ENCODE measurements at places on chromosomes 3 and 15.
A peak's percentile ranks its signal among the peaks of the same experiment; 100 is the strongest.

DNA sequence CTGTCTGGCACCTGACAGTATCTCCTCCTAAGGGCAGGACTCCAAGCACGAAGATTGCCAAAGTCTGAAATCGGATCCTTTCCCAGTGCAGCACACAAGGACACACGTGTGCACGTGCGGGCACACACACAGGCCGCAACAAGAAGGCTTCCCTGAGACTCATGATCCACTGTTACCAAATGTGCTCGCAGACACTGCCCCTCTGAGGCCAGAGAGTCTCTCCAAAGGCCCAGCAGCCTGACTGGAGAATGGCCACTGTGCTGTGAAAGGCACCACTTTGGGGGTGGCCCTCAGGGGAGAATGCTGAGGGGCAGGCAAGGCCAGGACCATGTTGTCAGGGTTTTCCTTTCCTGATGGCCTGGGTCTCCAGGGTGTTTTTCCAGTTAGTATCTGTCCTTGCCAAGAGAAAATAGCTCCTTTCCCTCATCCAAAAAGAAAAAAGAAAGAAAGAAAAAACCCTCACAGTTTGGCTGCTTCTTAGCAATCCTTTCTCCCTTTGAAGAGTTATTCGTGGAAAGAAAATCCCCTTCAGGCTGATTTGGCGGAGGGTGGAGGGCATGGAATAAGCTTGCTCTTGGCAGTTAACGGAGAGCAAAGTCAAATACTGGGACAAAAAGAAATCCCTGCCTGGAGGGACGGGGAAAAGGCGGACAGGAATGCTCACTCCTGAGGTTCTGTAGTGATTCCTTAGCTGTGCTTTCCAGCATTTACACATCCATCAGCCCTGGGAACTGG lies 112.2 kb upstream of the ETV5 start:
- DNase-seq = no peak

DNA sequence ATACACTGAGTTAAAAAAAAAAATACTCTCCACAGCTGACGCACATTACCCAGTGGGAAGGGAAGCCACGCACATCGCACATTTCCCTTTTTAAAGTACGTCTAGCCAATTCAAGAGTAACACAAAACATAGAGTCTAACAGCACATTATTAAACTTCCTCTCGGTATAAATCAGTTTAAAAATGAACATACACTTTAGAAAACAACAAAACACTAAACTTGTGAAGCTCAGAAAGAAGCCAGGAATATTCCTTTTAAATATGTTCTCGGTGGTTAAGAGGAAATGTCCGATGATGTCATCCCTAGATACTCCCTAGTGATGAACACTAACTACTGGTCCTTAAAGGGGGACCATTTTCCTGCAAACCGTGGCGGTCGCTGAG lies 721 bp downstream of the MYEF2 start:
- peak; percentile 49 for DNase-seq

DNA sequence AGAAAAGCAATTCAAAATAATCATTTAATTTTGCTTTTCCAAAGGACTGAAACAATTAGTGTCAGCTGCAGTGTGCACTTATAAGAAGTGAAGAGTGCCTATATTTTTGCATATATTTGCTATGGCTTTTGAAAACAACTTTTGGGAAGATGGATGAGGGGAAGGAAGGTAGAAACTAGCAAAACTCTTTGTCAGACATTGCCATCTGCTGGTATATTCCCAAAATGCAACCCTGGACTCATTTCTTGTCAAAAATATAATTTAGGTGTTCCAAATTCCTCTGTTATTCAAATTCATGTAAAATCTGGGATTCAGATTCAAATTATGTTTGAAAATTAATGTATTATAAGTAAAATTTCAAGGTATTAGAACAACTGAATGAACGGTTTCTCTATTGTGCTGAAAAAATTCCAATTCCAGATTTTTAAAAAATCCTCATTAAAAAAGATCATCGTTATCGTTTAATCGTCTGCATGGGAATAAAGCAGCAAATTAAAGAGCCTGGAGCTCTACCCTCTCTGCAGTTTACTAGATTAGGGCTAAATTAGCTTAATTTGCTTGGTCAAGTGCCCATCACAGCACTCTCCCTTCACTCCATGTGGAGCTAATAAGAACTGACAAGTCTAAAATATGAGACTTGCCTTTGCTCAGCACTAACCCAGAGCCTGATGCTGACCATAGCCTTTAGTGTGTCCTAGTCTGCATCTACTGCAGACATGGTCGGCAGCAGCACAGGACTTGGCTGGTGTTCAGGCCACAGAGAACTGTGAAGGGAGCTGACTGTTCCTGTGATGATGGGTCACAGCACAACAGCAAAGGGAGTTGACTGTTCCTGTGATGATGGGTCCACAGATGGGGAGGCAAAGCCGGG lies 67.9 kb upstream of the MITF start:
- no peak for DNase-seq

GRCh38 chr3:141049681-141050080 lies 1.5 kb upstream of the SPSB4 start:
- DNase-seq = peak; percentile 61

DNA sequence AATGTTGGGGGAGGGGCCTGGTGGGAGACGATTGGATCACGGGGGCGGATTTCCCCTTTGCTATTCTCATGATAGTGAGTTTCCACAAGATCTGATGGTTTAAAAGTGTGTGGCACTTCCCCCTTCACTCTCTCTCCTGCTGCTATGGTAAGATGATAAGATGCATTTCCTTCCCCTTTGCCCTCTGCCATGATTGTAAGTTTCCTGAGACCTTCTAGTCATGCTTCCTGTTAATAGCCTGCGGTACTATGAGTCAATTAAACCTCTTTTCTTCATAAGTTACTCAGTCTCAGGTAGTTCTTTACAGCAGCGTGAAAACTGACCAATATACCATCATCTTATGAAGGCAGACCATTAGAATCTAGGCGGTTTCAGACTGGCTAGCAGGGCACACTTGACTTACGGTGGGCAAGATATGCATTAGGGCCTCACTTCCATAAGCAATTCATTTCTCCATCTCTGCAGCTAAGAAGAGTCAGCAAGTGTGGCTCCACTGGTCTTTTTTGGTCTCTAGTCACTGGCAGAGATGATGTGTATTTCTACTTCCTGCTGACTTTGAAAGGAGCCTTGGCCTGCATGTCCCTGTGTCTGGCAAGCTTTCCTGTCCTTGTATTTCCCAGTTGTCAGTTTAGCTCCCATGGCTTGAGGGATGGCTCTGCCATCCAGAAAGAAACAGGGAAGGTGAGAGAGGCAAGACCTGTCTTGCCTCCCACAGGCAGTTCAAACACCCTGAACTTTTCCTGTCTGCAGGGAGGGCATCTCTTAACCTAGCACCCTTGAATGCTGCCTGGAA lies 109.0 kb upstream of the ADAMTS9 start:
- no peak for DNase-seq

GRCh38 chr15:66838671-66839239 lies 136.7 kb downstream of the SMAD6 start:
- DNase-seq = no peak

GRCh38 chr15:96011136-96011535 lies 319.4 kb upstream of the NR2F2 start:
- no peak for DNase-seq

DNA sequence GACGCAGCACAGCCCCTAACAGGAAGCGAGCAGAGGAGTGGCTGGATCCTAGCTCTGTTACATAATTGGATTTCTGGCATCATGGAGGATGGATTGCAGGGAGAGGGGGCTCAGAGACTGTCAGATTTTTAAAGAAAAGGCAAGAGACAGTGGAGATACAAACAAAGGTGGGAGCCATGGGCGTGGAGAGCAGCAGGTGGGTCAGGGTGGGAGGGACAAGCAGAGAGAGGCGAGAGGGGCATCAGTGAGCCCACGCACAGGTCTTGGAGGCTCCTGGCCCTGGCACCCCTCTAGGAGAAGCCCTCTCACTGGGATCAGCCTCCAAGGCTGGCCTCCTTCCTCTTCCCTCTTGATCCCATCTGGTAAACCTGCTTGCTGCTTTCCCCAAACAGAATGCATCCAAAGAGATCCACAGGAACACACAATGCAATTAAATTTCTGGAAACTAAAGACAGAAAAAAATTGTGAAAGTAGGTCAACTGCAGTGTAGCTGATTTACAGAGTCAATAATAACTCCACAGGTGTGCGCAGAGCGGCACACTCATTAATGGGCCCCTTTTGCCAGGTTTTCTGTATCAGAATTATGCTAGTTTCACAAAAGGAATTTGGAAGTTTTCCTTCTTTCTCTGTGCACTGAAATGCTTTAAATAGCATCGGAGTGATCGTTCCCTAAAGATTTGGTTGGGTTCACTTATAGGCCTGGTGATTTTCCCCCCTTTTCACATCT lies 66.1 kb downstream of the LSM3 start:
- no peak for DNase-seq

- DNase-seq = no peak
Measured at GRCh38 chr3:11434017-11434526, 161.9 kb downstream of the ATG7 start.

GRCh38 chr15:35080226-35080625 lies 4.9 kb downstream of the NANOGP8 start:
- DNase-seq = no peak

DNA sequence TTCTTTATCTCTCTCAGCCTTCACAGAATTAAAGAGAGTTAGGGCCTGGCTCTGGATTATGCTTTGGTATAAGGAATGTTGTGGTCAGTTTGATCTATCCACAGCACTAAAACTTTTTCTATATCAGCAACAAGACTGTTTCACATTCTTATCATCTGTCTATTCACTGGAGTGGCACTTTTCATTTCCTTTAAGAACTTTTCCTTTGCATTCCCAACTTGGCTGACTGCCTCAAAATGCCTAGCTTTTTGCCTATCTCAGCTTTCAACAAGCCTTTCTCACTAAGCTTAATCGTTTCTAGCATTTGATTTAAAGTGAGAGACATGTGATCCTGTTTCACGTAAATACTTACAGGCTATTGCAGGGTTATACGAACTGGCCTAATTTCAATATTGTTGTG lies 471.8 kb downstream of the GBE1 start:
- DNase-seq = no peak

DNA sequence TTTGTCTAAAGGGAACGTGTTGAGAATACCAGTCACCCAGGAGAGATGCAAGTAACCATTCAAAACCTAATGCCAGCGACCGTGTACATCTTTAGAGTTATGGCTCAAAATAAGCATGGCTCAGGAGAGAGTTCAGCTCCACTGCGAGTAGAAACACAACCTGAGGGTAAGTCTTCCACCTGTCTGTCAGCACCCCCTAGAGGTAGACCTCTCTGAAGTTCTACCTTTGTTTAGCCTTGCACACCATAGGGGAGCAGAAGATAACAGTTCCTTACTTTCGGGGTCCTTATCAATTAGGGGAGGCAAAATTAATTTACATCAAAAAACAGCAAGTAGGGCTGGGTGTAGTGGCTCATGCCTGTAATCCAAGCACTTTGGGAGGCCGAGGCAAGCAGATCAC lies 124.4 kb downstream of the HCN4 start:
- no peak for DNase-seq

DNA sequence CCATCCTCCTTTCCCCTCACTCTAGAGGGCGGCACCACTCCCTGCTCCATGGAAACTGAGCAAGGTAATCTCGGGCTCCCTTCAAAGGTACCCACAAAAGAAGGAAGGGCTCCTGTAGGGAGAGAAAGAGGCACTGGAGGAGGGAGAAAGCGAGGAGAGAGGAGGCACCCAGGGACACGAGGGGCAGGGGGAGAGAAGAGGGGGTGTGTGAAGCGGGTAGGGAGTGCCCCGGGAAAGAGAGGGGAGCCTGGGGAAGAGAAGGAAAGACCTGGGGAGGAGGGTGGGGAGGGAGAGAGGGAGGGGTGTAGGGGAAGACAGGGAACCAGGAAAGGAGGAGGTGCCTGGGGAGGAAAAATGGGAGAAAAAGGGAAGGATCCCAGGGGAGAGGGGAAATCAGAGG lies 523 bp downstream of the VILL start:
- no peak for DNase-seq

DNA sequence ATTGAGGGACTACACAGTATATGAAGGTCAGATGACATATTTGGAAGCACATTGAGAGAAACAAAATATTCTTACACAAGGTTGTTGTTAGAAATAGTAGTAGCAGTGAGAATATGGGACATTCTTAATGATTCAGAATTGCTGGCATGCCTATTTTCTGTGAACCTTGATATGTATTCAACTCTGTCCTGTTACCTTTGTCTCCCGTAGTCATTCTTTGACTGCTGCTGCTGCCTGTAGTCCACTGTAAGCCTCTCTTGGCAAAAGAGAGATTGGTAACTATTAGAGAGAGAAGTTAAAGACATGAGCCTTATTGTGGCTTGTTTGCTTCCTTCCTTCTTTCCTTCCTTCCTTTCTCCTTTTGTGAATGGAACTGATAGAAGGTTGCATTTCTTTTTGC lies 64.5 kb downstream of the TCF12 start:
- DNase-seq = no peak

GRCh38 chr3:107561980-107562379 lies 39.2 kb downstream of the BBX start:
- DNase-seq = no peak

DNA sequence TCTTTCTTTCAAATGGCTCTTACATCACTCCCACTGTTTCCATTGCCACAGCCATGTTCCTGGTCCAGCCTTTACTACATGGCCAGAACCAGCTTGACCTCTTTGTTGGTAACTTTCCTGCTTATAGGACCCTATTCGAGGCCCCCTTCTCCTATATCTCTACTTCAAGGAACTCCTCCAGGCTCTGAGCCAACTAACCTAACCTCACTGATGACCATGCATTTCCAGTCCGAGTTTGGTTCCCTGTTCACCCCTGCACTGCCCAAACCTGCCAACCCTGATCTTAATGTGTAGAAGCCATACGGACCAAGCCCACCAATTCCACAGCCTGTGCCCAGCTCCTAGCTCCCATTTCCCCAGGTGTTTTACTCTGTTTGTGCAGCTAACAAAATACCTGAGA lies 38.4 kb upstream of the TIPARP start:
- no peak for DNase-seq

- no peak for DNase-seq
Measured at GRCh38 chr15:78249131-78249530, 14.8 kb upstream of the ACSBG1 start.

- DNase-seq = no peak
Measured at GRCh38 chr15:82186161-82186560, 76.4 kb downstream of the EFL1 start.

- DNase-seq = peak; percentile 24
Measured at GRCh38 chr15:47586653-47587224, 130.6 kb upstream of the SEMA6D start.

DNA sequence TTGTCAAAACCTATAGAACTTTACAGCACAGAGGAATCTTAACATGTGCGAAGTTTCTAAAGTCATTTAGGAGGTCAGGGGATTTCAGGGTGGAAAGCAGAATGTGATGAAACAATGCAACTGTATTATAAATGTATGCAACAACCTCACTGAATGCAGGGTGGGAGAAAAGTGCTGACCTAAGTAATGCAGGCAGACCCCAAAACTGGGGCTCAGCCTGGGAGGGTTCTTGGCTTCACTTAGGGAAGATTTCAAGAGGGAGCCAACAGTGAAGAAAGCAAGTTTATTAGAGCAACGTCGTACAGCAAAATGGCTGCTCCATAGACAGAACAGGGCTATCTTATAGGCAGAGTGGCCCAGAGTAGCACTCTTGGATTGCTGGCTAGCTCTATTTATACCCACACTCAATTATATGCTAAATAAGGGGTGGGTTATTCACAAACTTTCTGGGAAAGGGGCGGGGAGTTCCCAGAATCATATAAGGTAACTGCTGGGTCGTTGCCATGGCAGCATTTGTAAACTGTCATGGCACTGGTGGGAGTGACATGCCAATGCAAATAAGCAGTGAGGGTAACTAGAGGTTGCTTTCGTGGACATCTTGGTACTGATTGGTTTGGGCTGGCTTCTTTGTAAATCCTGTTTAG lies 14.2 kb upstream of the CAND2 start:
- no peak for DNase-seq

GRCh38 chr3:142894493-142894892 lies 5.6 kb upstream of the PCOLCE2 start:
- peak; percentile 10 for DNase-seq

GRCh38 chr3:123683505-123684154 lies 98.8 kb upstream of the HACD2 start:
- no peak for DNase-seq
